ENCODE measurements at places on chromosomes 2 and 18.
A peak's percentile ranks its signal among the peaks of the same experiment; 100 is the strongest.

DNA sequence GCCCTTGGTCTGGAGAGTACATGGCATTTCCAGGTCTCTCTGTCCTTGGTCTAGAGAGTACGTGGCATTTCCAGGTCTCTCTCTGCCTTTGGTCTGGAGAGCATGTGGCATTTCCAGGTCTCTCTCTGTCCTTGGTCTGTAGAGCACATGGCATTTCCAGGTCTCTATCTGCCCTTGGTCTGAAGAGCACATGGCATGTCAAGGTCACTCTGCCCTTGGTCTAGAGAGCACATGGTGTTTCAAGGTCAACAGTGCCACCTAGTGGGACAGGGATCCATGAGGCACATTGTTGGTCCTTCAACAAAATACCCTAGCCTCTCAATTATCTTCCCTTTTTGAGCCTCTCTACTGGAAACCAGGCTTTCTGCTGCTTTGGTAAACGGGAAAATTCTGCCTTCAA lies 250.2 kb downstream of the OTX1 start:
- no peak for DNase-seq

- DNase-seq, result no peak
These were observed 98.2 kb downstream of the SOCS6 start for GRCh38 chr18:70387027-70387426.

- DNase-seq, result no peak
These were observed 66.2 kb downstream of the STAT1 start for GRCh38 chr2:190947711-190948251.

GRCh38 chr2:74001121-74001520 lies 16.4 kb downstream of the TET3 start:
- no peak for DNase-seq

- peak; percentile 61 for DNase-seq
These were observed at the start of gene BCL11A for GRCh38 chr2:60553495-60554073. Gene BCL11A (minus strand): TSS chr2:60553654. CDS start chr2:60553270, 384 bp downstream.

DNA sequence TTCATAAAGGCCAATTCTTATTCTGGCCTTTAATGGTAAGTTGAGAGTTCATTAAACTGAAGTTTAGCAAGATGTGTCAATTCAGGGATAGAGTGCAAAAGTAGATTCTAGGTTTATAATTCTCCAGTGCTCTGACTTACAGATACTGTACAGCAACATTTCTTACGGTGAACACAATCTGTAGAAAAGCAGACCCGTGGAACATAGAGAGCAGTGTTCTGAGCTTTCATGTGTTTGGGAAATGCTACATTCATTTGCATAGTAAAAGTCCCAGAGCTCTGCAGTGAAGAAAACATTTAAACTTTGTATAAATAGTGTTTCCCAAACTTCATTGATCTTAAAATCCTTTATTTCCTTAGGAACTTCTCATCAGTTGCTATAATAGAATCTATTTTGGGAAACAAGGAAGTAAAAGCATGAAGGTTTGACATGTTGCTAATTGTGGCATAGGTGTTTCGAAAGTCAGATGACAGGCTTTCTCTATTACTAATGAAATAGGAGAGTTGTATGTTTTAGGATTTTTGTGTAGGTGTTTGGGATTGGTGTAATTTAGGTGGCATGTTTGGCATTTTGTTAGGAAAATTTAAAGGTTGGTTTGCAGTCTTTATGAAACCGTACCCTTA lies 138.2 kb downstream of the ASXL3 start:
- no peak for DNase-seq

- DNase-seq, result peak; percentile 64
These were observed 65.7 kb upstream of the RTN4 start for GRCh38 chr2:55115761-55116597.

DNA sequence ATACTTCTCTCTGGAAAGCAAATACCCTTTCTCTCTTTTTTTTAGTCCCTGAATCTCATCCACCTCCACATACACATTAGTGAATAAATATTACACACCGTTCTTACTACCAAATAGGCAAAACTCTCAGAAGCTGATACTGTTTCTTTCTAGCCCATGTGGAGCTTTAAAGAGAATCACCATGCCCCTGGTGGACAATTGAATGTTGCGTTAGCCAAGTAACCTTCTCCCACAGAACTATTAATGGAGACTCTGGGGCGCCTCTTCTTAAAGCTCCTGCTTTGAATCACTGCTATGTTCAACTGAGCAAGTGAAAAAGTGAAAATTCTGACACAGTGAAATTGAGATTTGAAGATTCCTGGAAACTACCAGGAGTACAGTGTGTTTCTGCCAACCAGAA lies 522.8 kb upstream of the CDH7 start:
- no peak for DNase-seq
